AG09309 (cell line): ENCODE measurements at places on chromosomes 2 and 18.

DNA sequence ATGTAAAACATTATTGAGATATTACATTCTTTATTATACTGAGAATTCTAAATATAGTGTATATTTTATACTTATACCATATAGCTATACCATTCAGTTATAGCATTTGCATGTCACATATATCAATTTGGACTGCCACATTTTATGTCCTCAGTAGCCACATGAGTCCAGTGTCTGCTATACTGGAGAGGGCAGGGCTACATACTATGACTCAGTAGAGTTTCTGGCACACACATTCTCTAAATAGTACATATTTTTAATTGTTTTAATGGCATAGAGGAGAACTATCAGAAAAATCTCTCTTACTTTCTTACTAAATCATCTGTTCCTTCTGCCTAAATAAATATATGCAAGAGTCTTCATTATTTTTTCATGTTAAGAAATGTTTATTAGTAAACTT lies 55.4 kb upstream of the COL5A2 start:
- DNase-seq: no peak

DNA sequence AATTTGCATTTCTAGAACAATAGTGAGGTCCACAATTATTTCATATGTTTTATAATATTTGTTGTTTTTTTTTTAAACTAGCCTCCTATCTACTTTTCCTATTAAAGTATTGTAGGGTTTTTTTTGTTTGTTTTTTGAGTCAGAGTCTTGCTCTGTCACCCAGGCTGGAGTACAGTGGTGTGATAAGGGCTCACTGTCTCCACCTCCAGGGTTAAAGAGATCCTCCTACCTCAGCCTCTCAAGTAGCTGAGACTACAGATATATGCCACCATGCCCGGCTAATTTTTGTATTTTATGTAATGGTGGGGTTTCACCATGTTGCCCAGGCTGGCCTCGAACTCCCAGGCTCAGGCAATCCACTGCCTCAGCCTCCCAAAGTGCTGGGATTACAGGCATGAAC lies 122.5 kb downstream of the SLC39A10 start:
- no peak for DNase-seq

DNA sequence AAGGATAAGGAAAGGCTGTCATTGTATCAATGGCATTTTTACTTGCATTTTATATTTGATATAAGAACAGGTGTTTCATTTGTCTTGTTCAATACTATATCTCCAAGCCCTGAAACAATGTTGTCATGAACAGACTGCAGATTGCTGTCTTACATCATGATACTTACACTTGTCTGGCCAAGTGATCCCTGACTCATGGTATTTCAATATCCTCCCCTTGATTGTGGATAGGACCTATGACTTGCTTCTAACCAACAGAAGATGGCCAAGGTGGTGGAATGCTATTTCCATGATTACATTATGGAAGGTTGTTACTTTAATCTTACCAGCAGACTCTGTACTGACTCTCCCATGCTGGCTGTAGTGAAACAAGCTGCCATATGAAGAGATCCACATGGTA lies 471.1 kb downstream of the CCDC85A start:
- DNase-seq: no peak

DNA sequence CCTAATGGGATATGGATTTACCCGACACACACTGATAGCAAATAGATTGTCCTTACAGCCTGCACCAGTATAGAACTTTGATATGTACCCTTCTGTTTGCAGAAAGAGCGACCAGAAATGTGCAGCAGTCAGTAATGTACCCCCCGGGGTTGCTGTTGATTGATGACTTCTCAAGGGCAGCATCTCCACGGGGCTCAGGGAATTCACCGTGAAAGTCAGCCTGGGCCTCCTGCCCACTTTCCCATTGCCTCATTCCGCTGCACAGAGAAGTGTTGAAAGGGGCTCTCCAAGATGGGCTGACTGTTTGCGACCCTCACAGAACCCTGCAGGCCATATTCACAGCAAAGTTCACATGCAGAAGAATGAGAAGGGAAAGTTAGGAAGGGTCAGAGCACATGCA lies 241.3 kb downstream of the PRKCE start:
- no peak for DNase-seq

DNA sequence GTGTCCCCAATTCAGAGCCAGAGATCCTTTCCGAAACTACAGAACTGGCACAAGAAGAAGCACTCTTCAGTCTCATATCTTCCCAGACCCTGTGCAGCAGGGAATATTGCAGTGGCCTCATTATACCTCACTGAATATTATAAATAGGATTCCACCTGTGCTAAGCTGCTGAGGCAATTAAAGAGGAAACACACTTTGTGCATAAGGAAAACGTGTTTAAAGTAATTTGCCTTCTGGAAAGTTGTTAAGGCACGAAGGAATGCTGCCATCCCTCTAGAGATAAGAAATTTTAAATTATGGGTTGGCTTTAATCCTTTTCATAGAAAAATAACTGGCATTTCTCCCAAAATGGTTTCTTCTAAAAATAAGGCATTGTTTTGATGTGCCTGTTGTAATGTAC lies 233.3 kb downstream of the RAB3GAP1 start:
- no peak for DNase-seq

DNA sequence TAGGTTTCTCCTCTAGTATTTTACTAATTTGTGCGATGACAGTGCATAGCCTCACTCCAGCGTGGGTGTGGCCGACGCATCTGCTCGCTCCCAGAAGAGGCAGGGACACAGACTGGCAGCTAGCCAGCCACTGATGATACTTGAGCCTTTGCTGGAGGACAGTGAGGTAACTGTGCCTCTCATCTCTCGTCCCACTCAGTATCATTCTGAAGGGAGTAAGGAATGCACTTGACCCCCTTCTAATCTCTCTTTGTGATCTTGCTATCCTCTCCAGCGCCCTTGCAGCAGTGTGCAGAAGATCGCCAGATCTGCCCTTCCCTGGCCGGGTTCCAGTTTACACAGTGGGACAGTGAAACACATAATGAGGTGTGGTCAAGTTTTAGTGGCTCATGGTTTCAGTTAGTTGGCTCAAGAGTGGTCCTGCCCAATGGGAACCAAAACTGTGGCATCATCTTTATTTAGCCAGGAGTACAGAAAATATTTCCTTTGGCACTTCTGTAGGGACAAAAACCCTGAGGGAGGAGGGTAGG lies 17.5 kb downstream of the NCAPH start:
- DNase-seq: no peak

DNA sequence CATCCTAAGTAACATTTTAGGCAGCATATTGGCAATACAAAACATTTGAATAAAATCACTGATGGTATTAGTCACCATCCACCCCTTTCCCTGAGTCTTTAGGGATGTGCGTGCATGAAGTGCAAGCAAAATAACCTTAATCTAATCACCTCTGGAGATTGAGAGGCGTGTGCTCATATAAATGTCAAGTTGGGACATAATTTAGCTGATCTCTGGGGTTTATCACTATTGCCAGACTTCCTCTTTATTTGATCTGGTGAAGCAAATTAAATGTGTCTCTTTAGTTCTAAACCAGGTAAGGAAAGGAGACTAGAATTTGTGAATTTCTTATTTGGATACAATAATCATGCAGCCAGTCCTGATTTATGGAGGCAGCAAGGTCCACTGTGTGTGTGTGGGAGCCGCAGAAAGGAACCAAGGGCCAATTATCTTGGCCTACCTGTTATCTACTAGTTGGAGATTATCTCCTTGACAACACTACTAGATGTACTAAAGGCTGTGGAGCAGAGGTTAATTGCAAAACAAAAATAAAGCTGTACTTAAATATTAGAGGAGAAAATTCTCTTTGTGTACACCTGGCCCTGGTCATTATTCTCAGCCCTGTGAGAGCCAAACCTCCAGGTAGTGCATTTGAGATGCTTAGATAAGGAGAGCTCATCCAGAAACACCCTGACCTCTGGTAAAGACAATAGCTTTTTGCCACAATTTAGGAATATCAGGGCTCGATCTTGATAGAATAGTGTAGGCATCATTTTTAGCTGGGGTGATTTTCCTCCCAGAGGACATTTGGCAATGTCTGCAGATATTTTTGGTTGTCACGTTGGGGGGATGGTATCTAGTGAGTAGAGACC lies 78.2 kb downstream of the HRH4 start:
- no peak for DNase-seq

DNA sequence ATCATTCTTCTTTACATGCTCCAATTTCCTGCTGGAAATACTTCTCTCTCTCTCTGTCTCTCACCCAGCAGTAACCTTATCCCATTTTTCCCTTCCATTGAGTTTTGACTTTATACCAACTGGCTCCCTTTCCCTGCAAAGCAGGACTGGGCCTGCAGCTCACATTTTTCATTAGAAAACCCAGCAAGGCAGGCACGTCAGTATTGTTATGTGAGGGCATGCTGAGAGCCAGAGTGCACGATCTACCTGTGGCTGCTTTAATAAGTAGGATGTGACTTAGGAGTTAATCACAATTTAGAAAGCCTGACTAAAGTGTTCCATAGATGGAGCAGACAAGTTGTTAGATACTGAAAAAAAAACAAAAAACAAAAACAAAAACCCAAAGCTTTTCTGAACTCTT lies 5.2 kb upstream of the NDUFV2 start:
- no peak for DNase-seq

DNA sequence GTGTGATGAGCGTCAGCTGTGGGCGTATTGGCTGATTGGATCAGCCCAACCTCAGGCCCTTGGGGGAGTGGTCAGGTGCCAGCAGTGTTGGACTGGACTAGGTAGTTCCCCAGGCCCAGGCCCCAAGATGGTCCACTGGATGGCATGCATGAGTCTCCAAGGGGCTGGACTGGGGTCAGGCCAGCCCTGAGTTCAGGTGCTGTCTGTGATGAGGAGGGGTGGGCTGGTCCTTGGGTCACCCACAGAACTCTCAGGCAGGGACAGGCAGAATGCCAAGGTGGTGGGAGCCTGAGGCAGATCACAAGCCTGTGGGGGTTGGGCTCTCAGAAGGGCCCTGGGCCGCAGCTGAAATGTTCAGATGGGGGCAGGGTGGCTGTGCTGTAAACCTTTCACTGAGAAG lies 59.5 kb upstream of the THUMPD2 start:
- DNase-seq: no peak
